ENCODE measurements at places on chromosomes 4 and X. TPM values are rescaled to one million over a fixed set of nuclear protein-coding genes. Genes with fewer than 3 reads are reported as not detected.

TMEM156 gene
- not detected for total RNA-seq

DDIT4L gene
- total RNA-seq, result not detected

PRAF2 gene
- total RNA-seq, result 41.5 TPM

OFD1 gene
- 28.5 TPM for total RNA-seq

P2RY8 gene
- 2.3 TPM for total RNA-seq

PPBP gene
- not detected for total RNA-seq

TIGD2 gene
- 18.4 TPM for total RNA-seq

CXCL1 gene
- total RNA-seq, result not detected

TMSB15A gene
- total RNA-seq, result 213 TPM

ERAS gene
- not detected for total RNA-seq

CDS1 gene
- 1.3 TPM for total RNA-seq

HTN1 gene
- total RNA-seq, result not detected

TEX13B gene
- not detected for total RNA-seq

MAGEA2 gene
- total RNA-seq, result 2.7 TPM

PYURF gene
- total RNA-seq, result 22.7 TPM

GUCY1B1 gene
- 2.2 TPM for total RNA-seq

TLR8 gene
- total RNA-seq, result not detected

LAGE3 gene
- total RNA-seq, result 8.8 TPM

SHOX gene
- 0.22 TPM for total RNA-seq

RGS12 gene
- 107 TPM for total RNA-seq

EMD gene
- 56.8 TPM for total RNA-seq

KLHL34 gene
- total RNA-seq, result 0.15 TPM

MAGEA6 gene
- 0.32 TPM for total RNA-seq

AR gene
- total RNA-seq, result 0.56 TPM

EGFL6 gene
- not detected for total RNA-seq

TLR6 gene
- not detected for total RNA-seq
